Adrenal gland (tissue), 19 donors: ENCODE measurements at places on chromosomes 3 and 15. TPM values are rescaled to one million over a fixed set of nuclear protein-coding genes. Genes with fewer than 3 reads are reported as not detected.

The SEMA6D gene
- total RNA-seq = 4.7 TPM

The GUCA1C gene
- total RNA-seq = not detected

The TIMP4 gene
- 30.5 TPM for total RNA-seq

The FETUB gene
- not detected for total RNA-seq

The PP2D1 gene
- total RNA-seq = not detected

The ADAMTS7 gene
- 13.5 TPM for total RNA-seq

The CCDC39 gene
- total RNA-seq = not detected

The ANKUB1 gene
- total RNA-seq = not detected

The GPR87 gene
- total RNA-seq = not detected
